ENCODE measurements at places on chromosomes 3 and 15. TPM values are rescaled to one million over a fixed set of nuclear protein-coding genes. Genes with fewer than 3 reads are reported as not detected.

Gene IFRD2
- 106 TPM for total RNA-seq

Gene SEMA3F
- total RNA-seq: not detected

Gene PAK6
- total RNA-seq: 1.00 TPM

Gene IGSF10
- total RNA-seq: 1.5 TPM

Gene TEX55
- total RNA-seq: not detected
